ENCODE measurements at places on chromosomes 2 and 18. TPM values are rescaled to one million over a fixed set of nuclear protein-coding genes. Genes with fewer than 3 reads are reported as not detected.

GRCh38 chr2:211941216-211941747 is 597.3 kb downstream of the ERBB4 start:
- no peaks in the 10 kb centered on the region for H3K27me3 ChIP-seq
- no peaks in the 10 kb centered on the region for H3K36me3 ChIP-seq
- no peak overlapping the region for H3K27ac ChIP-seq
- no peak for DNase-seq
- H3K4me3 ChIP-seq, result no peak overlapping the region

- H3K4me3 ChIP-seq, result no peak overlapping the region
- no peaks in the 10 kb centered on the region for H3K36me3 ChIP-seq
- DNase-seq, result no peak
- H3K27ac ChIP-seq, result no peak overlapping the region
- peaks cover 4% of the 10 kb centered on the region for H3K4me1 ChIP-seq
- peaks cover 20% of the 10 kb centered on the region for H3K27me3 ChIP-seq
Measured at GRCh38 chr2:55926246-55926645, 2.7 kb upstream of the EFEMP1 start.

DNA sequence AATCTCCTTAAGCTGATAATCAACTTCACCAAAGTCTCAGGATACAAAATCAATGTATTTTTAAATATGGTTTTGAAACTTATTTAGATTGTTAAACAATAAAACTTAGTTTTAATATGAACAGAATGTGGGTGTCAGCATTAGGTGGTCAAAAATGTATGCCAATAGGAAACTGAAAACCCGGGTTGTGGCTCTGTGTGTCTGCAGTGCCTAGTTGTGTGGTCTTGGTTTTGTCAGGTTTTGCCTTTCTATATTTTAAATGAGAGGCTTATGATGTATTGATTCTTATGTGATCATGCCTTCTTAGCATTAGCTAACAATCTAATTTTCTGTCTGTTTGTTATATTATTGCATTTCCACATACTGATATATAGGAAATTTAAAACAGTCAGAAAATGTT is 227.8 kb downstream of the ZNF407 start:
- H3K36me3 ChIP-seq, result no peaks in the 10 kb centered on the region
- DNase-seq, result no peak
- no peaks in the 10 kb centered on the region for H3K4me1 ChIP-seq
- H3K27ac ChIP-seq, result no peak overlapping the region
- no peak overlapping the region for H3K4me3 ChIP-seq
- no peaks in the 10 kb centered on the region for H3K27me3 ChIP-seq

- no peaks in the 10 kb centered on the region for H3K36me3 ChIP-seq
- peak; percentile 36 for DNase-seq
- no peak overlapping the region for H3K27ac ChIP-seq
- H3K4me1 ChIP-seq, result no peaks in the 10 kb centered on the region
- H3K27me3 ChIP-seq, result no peaks in the 10 kb centered on the region
Measured at GRCh38 chr2:182980115-182980514, 58.1 kb downstream of the NCKAP1 start.

The DSG2 gene
- total RNA-seq, result not detected

The ATG4B gene
- total RNA-seq, result 106 TPM

- H3K4me1 ChIP-seq, result no peaks in the 10 kb centered on the region
- no peak for DNase-seq
- H3K27me3 ChIP-seq, result no peaks in the 10 kb centered on the region
- no peak overlapping the region for H3K4me3 ChIP-seq
Measured at GRCh38 chr2:77666251-77666980, 144.2 kb upstream of the LRRTM4 start.
